HCEC 1CT (cell line): ENCODE measurements at places on chromosomes 2 and 18.

- DNase-seq = no peak
Measured at GRCh38 chr18:59938676-59939075, 38.9 kb downstream of the PMAIP1 start.

GRCh38 chr18:1017227-1018058, 112.8 kb downstream of the ADCYAP1 start:
- DNase-seq = no peak

DNA sequence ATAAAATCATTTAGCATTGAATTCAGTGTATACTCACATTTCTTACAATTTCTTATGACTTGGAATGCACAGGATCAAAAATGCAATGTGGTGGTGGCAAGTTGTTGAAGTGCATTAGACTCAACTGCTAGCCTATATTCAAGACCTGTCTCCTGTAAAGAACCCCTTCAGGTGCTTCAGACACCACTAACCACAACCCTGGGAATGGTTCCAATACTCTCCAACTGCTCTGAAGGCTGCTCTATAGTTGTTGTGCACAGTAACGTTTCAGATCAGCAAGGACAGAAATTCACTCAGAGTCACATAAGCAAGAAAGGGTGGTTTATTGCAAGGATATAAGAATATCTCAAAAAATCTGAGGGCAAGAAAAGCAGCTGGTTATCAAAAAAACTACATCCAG, 6.5 kb downstream of the GKN1 start:
- no peak for DNase-seq

DNA sequence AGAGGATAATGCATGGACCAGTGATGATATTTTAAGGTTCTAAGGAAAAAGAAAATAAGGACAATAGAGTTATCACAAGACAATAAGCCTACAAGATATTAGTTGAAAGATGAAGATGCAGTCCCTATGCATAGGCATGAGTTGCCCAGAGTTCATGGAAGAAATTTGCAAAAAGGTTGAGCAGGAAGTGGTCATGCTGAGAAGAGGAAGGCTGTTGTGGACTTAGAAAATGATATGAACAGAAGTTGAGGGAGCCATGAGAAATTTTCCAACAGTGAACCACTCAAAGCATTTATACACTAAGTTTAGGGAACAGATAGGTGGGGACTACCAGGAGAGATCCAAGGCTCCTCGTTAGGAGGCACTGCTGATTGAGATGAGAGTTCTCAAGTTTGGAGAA, 3.5 kb downstream of the OSBPL6 start:
- no peak for DNase-seq

GRCh38 chr2:201182650-201183364, at the start of gene CASP10:
CASP10 (plus strand) TSS chr2:201183141; CDS start chr2:201185778, 2,637 bp downstream.
- DNase-seq = peak; percentile 78

DNA sequence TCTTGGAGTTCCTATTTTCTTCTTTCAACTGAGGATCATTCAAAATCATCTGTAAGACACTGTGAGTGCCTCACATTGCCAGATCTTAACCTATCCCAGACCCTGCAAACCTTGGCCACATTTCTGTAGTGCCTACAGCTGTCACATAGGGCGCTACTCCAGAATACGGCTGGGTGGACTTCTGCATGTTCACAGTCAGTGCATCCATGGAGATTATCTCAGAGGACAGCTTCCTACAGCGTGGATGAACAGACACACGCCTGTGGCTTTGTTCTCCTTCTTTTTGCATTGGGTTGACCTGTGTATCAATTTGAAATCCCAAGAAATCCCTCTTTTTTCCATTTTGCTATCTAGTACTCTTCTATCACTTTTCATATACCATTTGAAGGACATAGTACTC, 1.9 kb upstream of the KLHL29 start:
- DNase-seq = no peak

GRCh38 chr2:236932831-236933361, 152.8 kb upstream of the COPS8 start:
- DNase-seq = no peak

- DNase-seq = no peak
Measured at GRCh38 chr2:127106457-127106990, 430 bp downstream of the BIN1 start.

GRCh38 chr18:50719471-50720324, 100.1 kb downstream of the MRO start:
- DNase-seq = no peak

DNA sequence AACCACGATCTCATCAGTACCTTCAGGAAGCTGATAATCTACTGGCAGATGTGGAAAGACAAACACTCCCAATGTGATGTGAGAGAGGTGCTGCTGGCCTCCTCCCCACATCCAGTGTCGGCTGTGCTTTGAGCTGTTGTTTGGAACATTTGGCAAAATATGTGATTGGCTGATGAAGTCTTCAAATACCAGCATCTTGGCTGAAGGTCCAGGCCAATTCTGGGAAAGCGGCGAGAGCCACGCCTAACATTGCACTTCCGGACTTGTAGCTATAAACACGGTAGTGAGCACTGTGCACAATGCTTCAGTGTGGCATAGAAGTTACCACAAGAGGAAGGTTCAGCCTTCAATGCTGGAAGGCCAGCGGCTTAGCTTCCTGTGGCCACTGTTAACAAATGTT, 198.8 kb downstream of the DCDC2C start:
- DNase-seq = no peak

GRCh38 chr2:203763938-203764664, 57.7 kb downstream of the CD28 start:
- no peak for DNase-seq

- DNase-seq = no peak
Measured at GRCh38 chr2:218393750-218394290, 5.8 kb upstream of the CTDSP1 start.

- DNase-seq = no peak
Measured at GRCh38 chr2:53230691-53231090, 536.9 kb upstream of the CHAC2 start.

DNA sequence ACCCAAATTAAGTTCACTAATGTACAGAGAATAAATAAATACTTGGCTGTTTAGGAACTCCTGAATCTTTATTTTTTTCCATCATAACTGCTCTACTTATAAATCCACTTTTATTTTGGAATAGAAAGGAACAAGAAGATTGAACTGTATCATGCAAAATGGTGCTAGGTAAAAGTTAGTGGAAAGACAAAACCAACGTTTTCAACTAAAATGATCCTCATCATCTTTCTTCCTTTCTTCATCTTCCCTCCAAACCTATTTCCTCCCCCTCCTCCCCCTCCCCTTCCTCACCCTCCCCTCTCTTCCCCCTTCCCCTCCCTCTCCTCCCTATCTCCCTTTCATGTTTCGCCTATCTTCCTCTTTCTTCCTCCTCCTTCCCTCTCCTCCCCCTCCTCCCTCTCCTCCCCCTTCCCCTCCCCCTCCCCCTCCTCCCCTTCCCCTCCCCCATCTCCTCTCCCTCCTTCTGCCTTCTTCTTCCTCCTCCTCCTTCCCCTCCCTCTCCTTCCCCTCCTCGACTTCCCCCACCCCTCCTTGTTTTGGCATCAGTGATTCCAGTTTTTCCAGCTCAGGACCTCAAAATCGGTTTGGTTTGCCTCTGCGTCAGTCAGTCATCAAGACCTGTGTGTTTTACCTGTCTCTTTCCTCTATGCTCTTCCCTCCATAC, 5.1 kb downstream of the KLHL23 start:
- no peak for DNase-seq

DNA sequence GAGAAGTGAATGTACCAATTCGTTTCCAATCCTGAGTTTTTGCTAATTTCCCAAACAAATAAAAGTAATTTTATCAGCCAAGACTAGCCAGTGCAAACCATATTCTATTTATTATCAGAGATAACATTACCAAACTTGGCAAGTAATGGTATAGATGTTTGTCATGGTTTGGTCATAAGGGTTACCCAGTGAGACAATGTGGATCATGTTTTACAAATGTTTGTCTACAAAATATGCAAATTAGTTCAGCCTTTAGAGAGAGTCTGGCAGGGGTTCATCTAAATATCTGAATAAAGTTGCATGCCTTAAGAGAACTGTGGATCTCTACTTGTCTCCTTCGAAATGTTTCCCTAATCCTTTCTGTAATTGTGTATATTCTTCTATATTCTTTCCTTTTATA, 152.2 kb downstream of the KCNH7 start:
- DNase-seq = no peak

- no peak for DNase-seq
Measured at GRCh38 chr2:143926736-143927135, 593.2 kb downstream of the ZEB2 start.

GRCh38 chr2:85524336-85524908, 14.5 kb upstream of the MAT2A start:
- no peak for DNase-seq

- peak; percentile 98 for DNase-seq
Measured at GRCh38 chr2:10514743-10515142, 66.6 kb upstream of the ODC1 start.

GRCh38 chr2:117917223-117917917, 96.5 kb downstream of the CCDC93 start:
- peak; percentile 6 for DNase-seq

- DNase-seq = no peak
Measured at GRCh38 chr18:905948-906415, 1.3 kb downstream of the ADCYAP1 start.

DNA sequence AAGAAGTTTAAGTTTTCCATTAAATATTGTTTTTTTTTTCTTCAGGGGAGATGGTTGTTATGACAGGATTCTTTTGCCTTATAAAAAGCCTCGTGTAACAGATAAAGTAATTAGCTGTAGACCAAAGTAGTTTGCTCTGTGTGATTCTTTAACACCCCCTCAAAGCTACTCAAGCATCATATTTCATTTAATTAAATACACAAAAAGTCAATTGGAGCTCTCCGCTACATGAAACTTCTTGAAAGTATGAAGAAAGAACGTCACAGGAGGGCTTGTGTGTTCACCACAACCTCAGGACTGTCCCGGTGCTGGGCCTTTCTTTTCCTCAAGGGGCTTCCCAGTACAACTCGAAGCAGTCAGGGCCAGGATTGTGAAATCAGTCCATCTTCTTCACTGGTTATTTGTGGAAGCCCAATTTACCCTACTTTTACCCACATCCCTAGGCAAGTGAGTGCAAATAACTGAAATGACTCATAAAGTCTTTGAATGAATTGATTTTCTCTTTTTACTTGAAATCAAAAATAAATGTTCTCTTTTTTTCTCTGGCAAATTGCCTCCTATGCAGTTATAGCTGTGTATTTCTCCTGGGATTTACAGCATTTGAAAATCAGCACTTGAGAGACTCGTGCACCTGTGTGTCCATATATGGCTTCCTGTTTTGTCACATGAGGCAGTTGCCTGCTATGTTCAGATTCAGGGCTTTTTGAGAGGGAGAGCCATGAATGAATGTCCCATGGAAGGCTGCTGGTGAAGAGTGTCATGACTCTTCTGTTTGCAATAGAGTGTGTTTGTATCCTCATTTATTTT, 48.6 kb downstream of the LINC00305 start:
- DNase-seq = no peak

DNA sequence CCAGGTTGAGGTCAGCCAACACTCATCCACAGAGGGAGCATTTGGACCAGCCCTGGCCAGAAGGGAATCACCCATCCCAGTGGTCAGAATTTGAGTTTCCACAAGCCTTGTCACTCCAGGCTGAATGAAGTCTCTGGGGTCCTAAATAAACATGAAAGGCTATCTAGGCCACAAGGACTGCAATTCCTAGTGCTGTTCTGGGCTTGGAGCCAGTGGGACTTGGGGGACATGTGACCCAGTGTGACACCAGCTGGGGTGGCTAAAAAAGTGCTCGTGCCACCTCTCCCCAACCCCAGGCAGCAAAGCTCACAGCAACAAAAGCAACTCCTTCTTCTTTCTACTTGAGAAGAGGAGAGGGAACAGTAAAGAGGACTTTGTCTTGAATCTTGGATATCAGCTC, 91.7 kb downstream of the MDH1 start:
- DNase-seq = no peak

DNA sequence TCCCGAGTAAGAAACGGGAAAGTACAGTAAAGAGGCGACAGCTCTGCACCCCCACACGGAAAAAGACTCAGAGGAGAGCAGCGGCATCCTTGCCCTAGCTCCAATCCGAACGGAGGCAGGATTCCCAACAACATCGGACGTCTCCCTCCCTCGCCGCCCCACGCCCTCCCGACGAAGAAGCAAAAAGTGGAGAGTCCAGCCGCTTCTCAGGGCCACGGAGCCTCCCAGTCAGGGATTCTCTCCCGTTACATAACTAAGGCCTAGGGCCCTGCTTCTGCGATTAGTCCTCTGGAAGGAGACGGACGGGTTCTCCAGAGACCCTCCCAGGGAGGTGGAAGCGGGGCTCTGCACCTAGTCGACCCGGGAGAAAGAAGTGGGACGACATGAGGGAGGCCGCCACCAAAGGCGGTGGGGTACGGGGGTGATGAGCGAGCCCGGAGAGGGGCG, 587 bp downstream of the SUMO1 start:
- peak; percentile 50 for DNase-seq

DNA sequence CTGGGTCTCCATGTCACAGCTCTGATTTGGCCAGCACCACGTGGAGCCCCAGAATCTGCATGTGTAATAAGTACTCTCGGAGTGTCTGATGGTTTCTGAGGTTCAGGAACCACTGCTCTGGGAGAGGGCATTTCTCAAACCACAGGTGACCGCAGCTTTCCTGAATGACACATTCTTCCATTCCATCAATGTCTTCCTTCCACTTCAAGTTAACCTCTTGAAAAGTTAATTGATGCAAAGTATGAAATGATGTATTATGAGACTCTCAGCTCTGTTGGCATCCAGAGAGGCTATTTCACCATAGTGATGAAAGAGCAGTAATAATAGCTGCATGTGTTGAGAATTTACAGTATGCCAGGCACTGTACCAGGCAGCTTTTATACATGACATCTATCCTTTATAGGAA, 61.3 kb upstream of the CRIM1 start:
- DNase-seq = no peak

DNA sequence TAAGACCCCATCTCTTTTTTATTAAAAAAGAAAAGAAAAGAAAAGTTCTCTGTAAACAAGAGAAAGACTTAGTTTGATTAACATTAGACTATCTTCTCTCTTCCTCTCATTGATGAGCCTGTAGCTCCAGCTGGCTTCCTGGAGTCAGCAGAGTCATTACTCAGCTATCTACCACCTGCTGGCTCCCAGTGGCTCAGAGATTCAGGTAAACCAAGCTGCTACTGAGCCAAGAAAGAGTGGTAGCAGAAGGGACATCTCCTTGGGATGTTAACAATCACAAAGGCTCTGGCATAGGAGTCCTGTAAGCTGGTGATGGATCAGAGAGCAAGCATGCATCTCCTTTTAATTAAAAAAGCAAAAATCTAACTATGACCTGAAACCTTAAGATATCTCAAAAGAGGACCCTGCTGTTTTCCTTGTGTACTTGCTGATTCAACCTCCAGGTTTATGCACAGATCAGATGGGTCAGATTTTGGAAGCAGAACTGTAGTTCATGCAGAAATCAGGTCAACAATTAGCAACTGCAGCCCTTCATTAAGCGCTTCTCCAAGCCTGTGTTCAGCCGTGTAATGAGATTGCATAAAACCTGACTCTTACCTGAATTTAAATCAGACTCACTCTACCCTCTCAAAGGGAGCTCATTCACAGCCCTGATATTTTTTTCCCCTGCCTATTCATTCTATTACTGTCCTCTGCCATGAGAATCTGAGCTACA, 225.8 kb downstream of the RNF152 start:
- DNase-seq = no peak
